ENCODE measurements at places on chromosomes 3 and 15.
A peak's percentile ranks its signal among the peaks of the same experiment; 100 is the strongest.

- DNase-seq = no peak
Observed at GRCh38 chr15:26771578-26772153, 1.2 kb downstream of the GABRB3 start.

DNA sequence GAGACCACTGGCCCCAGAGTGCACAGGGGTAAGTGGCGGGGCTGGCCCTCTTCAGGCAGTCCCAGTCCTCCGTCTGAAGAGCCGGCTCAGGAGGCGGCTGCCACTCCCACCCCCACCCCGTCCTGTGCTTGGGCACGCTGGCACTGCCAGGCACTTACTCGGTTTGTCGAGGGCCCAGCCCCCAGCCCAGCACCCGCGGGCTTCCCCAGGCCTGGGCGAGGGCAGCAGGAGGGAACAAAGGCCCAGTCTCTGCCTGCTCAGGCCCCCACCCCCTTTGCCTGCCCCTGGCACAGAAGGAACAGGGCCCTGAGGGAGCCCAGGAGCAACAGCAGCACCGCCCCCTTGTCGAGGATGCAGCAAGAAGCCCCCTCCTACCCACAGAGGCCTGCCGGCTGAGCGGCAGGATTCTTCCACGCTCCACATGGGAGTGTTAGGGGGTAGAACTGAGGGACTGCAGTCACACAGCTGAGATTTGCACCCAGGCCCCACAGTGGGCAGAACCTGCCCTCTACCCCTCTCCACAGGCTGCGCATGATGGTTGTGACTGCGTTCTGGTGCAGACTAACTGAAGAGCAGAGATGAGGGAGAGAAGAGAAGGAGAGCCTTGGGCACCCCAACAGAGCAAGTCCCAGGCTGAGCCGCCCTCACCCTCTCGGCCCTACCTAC lies 8.9 kb downstream of the DUSP7 start:
- no peak for DNase-seq

DNA sequence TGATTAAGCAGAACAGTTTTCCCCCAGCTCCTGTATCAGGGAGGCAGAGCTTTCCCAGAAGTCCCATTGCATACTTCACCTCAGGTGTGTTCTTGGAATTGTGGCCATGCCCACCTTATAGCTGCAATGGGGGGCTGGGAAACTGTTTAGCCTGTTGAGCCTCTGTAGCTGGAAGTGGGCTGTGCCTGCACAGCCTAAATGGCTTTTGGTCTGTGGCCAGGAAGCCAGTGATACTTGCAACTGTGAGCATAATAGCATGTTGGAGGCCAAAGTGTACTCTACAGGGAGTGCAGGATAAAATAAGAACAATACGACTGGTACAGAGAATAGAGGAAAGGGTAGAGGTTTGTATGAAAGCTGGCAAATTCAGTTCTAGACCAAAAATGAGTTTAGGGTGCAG lies 248.5 kb downstream of the PTPRG start:
- DNase-seq = no peak

DNA sequence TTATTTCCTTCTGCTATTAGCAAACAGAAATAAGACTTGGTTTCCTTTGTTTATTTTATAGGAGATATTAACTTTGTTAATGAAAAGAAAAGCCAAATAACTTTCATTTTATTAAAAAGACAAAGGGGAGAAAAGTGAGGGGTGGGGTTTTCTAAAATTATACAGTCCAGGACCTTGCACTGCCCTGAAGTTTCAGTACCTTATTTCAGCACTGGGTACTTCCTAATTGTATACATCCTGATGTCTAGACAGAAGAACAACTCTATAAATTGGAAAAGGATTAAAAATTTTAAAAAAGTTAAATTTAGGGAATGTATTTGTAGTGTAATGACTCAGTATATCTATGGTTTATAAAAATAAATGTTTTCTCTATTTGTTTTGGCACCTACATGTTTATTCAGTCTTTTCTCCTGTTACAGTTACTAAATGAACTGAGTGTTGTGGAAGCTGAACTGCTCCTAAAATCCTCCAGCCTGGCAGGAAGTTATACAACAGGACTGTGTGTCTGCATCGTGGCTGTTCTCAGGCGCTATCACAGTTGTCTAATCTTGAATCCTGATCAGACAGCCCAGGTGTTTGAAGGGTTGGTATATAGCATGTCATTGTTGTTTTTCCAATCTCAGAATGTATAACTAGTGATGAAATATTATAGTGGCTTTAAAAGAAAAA lies 27.6 kb upstream of the P2RY13 start:
- DNase-seq = no peak

DNA sequence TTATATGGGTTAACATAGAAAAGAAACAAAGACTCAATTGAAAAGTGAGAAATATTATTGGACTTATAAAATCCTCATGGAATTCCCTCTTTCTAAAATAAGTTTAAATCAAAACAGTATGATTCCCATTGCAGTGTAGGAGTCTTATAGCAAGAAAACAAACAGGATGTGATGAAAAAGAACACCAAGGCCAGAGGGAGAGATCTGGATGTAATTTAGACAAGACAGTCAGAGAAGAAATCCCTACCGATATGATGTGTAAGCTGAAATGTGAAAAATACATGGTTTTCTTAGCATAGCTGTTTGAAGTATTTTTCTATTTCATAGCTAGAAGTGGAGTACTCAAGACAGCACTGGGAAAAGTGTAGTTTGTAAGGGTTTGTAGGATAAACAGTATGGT lies 521.5 kb downstream of the RSL24D1 start:
- DNase-seq = no peak

GRCh38 chr3:128128251-128128650 lies 4.6 kb upstream of the RUVBL1 start:
- DNase-seq = no peak

DNA sequence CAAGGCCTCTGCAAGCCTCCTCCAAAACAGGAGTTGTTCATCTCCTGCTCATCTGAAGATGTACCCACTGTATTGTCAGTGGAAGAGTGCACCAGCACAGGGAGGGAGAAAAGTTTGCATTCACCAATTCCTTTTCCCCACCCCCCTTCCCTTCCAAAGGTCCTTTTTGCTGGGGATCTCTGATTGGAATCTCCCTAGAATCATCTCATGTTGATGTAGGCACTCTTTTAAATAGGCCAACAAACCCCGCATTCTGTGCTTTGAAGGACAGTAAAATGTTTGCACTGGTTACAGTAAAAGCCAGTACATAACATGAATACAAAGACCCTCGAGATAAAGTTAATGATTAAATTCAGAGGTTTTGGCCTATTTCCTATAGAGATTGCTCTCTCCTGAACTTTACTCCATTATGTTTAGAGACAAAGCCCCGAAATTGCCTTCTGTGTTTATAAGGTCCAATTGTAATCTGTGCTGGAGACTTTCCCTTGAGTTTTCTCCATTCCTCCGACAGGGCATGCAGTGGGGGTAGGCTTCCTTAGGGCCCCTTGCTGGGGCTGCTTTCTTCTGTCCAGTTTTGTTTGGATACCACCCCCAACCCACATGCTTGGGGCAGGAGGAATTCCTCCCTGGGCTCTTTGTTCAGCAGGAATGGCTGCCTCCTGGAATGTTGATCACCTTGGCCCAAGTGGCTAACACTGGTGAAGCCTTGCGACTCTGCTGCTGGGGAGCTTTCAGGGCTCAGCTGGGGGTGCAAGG lies 22.5 kb downstream of the TRIM71 start:
- no peak for DNase-seq

GRCh38 chr3:102233881-102234280 lies 200.9 kb upstream of the ZPLD1 start:
- DNase-seq = no peak

DNA sequence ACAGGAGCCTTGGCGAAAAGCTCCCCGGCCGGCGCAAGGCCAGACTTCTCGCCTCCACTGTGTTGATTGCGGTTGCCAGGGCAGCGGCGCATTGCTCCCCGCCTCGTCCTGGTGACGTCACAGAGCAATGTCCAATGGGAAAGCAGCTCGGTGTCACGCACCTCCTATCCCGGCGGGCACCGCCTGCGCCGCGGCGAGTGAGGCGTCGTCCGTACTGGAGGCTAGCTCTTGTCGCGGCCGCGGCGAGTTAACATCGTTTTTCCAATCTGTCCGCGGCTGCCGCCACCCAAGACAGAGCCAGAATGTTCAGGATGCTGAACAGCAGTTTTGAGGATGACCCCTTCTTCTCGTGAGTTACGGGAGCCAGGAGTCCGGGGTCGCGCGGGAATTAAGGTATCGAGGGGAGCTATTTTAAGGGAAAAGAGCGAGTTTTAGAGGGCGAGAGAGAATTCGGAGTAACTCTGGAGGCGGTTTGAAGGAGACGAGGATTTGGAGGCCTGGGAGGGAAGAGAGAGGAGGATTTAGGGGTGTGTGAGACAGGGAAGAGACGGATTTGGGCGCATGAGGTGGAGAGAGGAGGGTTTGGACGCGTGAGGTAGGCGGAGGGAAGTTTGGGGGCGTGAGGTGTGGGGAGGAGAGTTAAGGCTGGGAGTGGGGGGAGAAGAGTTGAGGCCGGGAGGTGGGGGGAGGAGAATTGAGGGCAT lies at the start of gene MLF1:
Gene MLF1 (plus strand): TSS at position 196 of the 704 bp plus-strand sequence. CDS start 107 bp downstream, at position 303.
- peak; percentile 77 for DNase-seq

DNA sequence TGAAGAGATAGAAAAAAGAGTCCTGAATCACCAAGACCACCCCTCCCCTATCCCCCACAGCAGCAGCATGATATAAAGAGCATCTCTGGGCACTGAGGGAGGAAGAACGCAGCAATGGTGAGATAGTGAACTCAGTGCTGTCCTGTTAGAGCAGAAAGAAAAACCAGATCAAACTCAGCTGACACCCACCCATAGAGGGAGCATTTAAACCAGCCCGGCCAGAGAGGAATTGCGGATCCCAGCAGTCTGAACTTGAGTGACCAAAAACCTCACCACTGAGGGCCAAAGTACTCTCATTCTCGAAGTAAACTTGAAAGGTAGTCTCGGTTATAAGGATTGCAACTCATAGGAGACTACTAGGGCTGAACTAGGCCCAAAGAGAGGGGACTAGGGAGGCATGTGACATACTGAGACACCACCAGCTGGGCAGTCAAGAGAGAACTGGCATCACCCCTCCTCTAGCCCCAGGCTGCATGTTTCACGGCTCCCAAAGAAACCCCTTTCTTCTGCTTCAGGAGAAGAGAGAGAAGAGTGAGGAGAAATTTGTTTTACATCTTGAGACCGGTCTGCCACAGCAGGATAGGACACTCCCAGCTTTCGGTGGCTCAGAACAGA lies 39.2 kb upstream of the TGFBR2 start:
- no peak for DNase-seq

DNA sequence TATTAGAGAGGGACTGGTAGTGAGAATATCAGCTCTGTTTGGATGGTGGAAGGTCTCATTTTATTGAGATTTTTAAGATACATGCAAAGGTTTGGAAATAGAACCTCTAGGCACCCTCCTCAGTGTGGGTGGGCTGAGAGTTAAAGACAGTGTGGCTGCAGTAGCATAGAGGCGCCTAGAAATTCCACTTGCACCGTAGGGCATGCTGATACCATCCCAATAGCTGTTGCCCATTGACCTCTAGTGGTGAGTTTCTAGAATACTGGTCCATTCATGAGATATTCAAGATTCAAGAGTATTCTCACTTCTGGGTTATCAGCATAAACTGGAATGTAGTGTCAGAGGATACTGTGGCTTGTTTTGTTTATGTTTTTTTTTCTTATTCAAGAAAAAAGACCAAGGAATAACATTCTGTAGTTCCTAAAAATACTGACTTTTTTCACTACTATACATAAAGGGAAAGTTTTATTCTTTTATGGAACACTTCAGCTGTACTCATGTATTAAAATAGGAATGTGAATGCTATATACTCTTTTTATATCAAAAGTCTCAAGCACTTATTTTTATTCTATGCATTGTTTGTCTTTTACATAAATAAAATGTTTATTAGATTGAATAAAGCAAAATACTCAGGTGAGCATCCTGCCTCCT lies 87.2 kb downstream of the TGFBR2 start:
- peak; percentile 33 for DNase-seq

- no peak for DNase-seq
Observed at GRCh38 chr15:74937272-74937589, 642 bp downstream of the COX5A start.

GRCh38 chr3:192879346-192880031 lies 38.2 kb downstream of the MB21D2 start:
- no peak for DNase-seq

DNA sequence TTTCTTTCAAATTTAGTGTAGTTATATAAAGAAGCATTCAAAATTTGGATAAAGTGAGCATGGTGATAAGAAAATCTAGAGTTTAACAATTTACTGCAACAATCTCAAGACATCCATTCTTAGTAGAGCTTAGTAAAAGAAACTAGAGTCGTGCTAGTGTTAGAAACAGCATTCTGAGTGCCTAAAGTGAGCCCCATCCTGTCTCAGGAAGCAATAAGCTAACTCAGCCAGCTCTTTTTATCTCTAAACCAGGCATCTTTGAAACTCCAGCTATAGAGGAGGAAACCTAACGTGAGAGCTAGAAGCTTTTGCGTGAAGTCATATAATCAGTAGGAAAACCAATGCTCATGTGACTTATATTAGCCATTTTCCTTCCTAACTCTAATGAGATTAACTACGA lies 1187.1 kb upstream of the EPHA6 start:
- DNase-seq = no peak

- DNase-seq = no peak
Observed at GRCh38 chr3:153639631-153640030, 477.6 kb downstream of the RAP2B start.

GRCh38 chr3:115666920-115667737 lies 43.8 kb downstream of the GAP43 start:
- no peak for DNase-seq

- no peak for DNase-seq
Observed at GRCh38 chr15:43958861-43959330, 132.1 kb downstream of the WDR76 start.

DNA sequence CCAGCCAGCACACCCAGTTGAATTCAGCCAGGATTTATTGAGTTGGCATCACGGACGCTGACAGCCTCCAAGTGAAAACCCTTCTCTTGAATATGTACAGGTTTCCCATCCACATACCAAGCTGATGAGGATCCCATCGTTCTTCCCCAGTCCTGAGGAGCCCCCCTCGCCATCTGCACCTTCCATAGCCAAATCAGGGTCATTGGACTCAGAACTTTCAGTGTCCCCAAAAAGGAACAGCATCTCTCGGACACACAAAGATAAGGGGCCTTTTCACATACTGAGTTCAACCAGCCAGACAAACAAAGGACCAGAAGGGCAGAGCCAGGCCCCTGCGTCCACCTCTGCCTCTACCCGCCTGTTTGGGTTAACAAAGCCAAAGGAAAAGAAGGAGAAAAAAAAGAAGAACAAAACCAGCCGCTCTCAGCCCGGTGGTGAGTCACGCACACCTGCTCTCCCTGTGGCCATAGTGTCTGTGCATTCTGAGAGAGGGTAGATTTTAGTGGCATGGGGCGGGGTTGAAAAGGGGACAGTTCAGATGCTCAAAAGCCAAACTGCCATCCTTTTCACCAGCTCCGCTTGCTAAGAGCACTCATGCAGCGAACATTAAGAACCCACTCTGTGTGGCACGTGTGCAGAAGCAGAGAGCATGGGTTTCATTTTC lies 51.2 kb downstream of the KLHL25 start:
- no peak for DNase-seq

DNA sequence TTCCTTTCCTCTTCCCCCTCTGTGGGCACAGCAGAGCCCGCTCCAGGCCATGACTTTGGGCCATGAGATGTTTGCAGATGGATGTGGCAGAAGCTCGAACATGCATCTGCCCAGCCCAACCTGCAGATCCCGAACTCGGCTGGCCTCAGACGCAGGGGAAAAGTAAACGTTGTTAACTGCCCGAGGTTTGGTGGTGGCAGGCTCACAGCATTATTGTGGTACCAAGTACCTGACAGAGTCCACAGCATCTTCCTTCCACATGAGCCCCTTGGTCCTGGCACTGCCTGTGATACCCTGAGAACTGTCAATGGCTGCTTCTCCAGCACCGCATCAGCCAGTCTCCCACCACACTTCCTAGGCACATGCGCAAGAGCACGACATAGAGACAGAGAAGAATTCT lies 424.3 kb downstream of the OCA2 start:
- no peak for DNase-seq

GRCh38 chr3:67518236-67518635 lies 136.2 kb downstream of the SUCLG2 start:
- DNase-seq = no peak

All from GM18507 (cell line).